ENCODE measurements at places on chromosomes 12 and 14.
A peak's percentile ranks its signal among the peaks of the same experiment; 100 is the strongest.

- H3K27ac ChIP-seq, result no peak overlapping the region
- H3K4me1 ChIP-seq, result no peaks in the 10 kb centered on the region
- no peaks in the 10 kb centered on the region for H3K36me3 ChIP-seq
- no peak overlapping the region for H3K4me3 ChIP-seq
- H3K27me3 ChIP-seq, result no peaks in the 10 kb centered on the region
Measured at GRCh38 chr14:104434214-104435076, 145.1 kb upstream of the C14orf180 start.

- no peaks in the 10 kb centered on the region for H3K27me3 ChIP-seq
- DNase-seq, result no peak
- H3K36me3 ChIP-seq, result no peaks in the 10 kb centered on the region
- no peak overlapping the region for H3K4me3 ChIP-seq
- no peak overlapping the region for H3K27ac ChIP-seq
- no peaks in the 10 kb centered on the region for H3K4me1 ChIP-seq
Measured at GRCh38 chr12:19432309-19433170, 6.8 kb upstream of the AEBP2 start.

DNA sequence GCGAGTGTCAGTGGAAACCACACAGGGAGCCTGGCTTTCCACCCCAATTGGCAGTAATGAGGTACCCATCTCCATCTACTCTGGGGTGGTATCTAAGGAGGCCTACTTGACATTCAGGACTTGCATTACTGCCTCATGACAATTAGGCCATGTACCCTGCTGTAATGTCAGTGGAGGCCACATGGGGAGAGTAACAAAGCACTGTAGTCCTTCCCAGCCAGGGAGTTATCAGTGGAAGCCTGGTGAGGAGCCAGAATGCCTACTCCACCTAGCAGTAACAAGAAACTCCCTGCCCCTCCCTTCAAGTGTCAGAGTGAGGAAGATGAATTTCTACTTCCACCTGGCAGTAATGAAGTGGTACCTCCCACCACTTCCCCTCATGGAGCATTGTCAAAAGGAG lies 12.5 kb downstream of the TIMM9 start:
- peaks cover 11% of the 10 kb centered on the region for H3K36me3 ChIP-seq
- H3K4me1 ChIP-seq, result no peaks in the 10 kb centered on the region
- DNase-seq, result no peak
- H3K27me3 ChIP-seq, result no peaks in the 10 kb centered on the region
- no peak overlapping the region for H3K27ac ChIP-seq

DNA sequence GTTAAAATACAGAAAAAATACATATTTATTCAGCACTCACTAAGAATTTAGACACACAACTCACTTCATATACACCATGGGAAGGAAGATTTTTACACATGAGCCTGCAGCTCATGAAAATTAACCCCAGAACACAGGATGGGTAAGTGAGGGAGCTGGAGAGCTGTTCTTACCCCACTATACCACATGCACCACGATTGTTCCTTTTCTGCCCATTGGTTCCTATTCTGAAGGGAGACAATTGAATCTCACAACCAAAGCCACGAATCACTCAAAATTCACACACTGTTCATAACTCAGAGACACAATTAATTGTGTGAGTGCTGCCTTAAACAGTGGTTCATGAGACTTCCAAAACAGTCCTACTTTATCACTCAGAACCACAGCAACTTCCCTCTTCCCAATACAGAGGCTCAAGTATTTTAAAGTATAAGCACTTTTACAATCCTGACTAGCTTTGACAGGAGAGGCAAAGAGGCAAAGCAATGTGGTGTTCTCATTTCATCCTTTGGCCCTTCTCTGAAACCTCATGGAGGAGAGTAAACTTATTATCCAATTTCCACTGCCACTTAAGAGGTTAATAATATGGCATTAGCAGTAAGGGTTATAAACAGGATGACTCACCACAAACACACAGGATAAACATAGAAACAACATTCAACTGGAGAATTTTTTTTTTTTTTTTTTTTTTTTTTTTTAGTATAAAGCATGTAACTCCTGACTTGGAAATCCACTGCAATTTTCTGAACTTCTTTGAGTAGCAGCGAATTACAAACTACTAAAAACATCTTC lies 59.5 kb downstream of the ITPR2 start:
- no peaks in the 10 kb centered on the region for H3K27me3 ChIP-seq
- peaks cover 33% of the 10 kb centered on the region for H3K4me1 ChIP-seq
- peak overlapping the region; percentile 14 for H3K27ac ChIP-seq
- no peak overlapping the region for H3K4me3 ChIP-seq

DNA sequence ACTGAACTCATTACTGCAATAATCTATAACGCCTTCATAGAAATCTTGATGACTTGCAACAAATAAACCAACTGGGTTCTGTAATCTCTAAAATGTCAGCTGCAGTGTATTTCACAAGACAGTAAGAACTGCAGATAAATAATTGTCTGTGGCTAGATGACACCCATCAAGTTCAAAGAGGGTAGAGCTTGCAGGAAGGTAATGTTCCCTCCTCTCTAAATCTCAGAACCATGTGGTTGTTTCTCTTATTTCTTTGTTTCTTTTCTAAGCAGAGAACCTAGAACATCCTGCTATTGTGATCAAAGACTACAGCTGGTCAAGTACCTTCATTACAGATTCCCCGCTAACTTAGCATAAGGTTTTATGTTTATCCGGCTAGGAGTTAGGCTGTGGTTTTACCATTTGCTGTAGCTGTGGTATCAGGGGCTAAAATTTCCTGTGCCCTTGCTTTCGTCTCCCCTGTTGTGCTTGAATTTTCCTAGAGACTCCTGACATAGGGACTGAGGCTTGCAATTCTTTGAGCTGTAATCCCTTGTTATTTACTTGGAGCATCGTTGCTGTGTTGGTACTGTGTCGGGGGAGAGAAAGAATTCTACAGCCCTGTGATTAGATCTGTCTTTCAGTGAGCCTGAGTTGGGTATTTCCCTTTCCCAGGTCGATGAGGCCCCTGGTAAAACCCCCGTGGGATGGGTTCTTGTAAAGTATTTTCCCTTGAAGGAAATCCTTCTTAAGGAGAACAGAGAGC lies 253.1 kb upstream of the BTG1 start:
- no peaks in the 10 kb centered on the region for H3K4me1 ChIP-seq
- no peaks in the 10 kb centered on the region for H3K27me3 ChIP-seq
- DNase-seq, result no peak
- H3K27ac ChIP-seq, result no peak overlapping the region
- H3K4me3 ChIP-seq, result no peak overlapping the region
- no peaks in the 10 kb centered on the region for H3K36me3 ChIP-seq

GRCh38 chr12:112828541-112828940 lies 37.0 kb downstream of the RPH3A start:
- H3K27ac ChIP-seq, result no peak overlapping the region
- H3K4me3 ChIP-seq, result no peak overlapping the region
- H3K27me3 ChIP-seq, result peaks cover 8% of the 10 kb centered on the region
- DNase-seq, result no peak
- H3K4me1 ChIP-seq, result no peaks in the 10 kb centered on the region
- H3K36me3 ChIP-seq, result no peaks in the 10 kb centered on the region

GRCh38 chr14:98131406-98131805 lies 1140.6 kb downstream of the BCL11B start:
- H3K36me3 ChIP-seq, result no peaks in the 10 kb centered on the region
- H3K27ac ChIP-seq, result no peak overlapping the region
- H3K4me3 ChIP-seq, result no peak overlapping the region
- no peaks in the 10 kb centered on the region for H3K4me1 ChIP-seq

DNA sequence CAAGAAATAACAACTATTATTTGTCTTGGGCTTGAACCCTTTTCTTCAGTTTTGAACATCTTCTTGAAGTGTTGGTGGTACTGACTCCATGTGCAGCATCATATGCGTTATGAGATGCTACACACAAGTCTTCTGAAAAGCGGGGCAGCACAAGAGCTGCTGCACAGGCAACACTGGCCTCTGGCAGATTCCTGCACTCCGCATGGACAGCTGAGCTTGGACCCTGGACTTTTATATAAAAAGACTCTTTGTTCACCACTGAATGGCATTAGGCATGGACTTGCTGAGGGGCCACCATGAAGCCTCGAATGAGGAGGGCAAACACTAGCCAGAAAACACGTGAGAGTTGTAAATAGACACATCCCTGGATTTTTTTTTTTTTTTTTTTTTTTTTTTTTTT lies 210.8 kb upstream of the NPAS3 start:
- no peak for DNase-seq
- H3K4me1 ChIP-seq, result peaks cover 2% of the 10 kb centered on the region
- H3K36me3 ChIP-seq, result no peaks in the 10 kb centered on the region
- H3K27ac ChIP-seq, result no peak overlapping the region
- no peak overlapping the region for H3K4me3 ChIP-seq
- no peaks in the 10 kb centered on the region for H3K27me3 ChIP-seq

DNA sequence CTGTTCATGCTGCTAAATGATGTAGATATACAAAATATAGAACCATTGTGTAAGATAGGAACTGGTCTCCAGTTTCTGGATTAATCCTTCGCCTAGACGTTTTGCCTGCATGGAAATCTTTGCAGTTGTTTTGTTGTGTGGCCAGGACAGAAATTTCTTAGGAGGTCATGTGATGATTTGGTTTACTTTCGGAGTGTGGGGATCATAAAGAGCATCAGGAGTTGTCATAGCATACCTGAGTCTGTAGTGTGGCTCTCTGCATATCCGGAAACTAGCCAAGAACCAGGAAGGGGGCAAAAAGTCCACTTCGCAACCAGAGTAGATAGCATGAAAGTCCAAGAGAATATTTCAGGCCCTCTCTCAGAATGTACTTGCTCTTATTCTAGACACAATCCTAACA lies 3.1 kb downstream of the SAMD4A start:
- DNase-seq, result no peak
- peak overlapping the region; percentile 57 for H3K27ac ChIP-seq
- no peaks in the 10 kb centered on the region for H3K36me3 ChIP-seq
- no peak overlapping the region for H3K4me3 ChIP-seq
- H3K4me1 ChIP-seq, result no peaks in the 10 kb centered on the region
- H3K27me3 ChIP-seq, result no peaks in the 10 kb centered on the region

DNA sequence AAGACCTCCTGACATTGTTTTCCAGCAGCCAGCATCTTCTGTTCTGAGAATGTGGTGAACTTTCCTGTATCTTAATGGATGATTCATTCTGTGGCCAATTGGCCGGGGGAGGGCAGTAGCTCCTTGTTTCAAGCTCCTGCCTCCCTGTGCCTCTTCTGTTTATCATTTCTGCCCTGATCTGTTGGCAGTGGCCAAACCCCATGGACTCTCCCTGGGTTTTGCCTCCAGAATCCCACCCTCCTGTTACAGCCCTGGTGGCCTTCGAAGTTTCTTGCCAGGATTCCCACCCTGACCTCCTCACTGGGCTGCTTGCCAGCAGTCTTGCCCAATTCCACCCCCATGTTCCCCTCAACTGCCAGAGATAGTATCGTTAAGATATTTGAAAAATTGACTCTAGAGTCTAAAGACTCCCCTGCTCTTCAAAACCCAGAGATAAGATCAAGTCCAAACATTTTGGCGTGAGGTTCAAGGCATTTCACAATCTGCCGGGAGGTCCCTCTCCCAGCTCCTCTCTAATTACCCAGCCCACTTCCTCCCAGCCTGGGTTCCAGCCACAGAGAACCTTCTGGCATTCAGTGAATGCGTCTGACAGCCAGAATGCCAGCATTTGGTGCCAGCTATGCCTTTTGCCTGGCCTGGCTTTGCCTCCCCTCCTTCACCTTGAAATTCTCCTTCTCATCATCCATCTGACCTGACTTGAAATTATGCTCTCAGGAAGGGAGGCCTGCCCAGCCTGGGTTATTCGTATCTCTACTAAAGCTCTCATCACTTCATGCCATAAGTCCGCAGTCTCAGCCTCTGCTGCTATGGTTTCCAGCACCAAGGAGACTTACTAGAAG lies 37.7 kb upstream of the TXNRD1 start:
- no peaks in the 10 kb centered on the region for H3K4me1 ChIP-seq
- no peaks in the 10 kb centered on the region for H3K36me3 ChIP-seq
- H3K27me3 ChIP-seq, result no peaks in the 10 kb centered on the region
- no peak overlapping the region for H3K27ac ChIP-seq

GRCh38 chr12:95197636-95198035 lies 19.6 kb downstream of the FGD6 start:
- H3K36me3 ChIP-seq, result no peaks in the 10 kb centered on the region
- no peaks in the 10 kb centered on the region for H3K27me3 ChIP-seq
- no peak overlapping the region for H3K4me3 ChIP-seq
- H3K27ac ChIP-seq, result no peak overlapping the region
- peaks cover 3% of the 10 kb centered on the region for H3K4me1 ChIP-seq
- no peak for DNase-seq

- H3K36me3 ChIP-seq, result no peaks in the 10 kb centered on the region
- H3K4me1 ChIP-seq, result no peaks in the 10 kb centered on the region
- no peak for DNase-seq
- H3K27ac ChIP-seq, result no peak overlapping the region
Measured at GRCh38 chr12:76646366-76646765, 86.8 kb upstream of the OSBPL8 start.

DNA sequence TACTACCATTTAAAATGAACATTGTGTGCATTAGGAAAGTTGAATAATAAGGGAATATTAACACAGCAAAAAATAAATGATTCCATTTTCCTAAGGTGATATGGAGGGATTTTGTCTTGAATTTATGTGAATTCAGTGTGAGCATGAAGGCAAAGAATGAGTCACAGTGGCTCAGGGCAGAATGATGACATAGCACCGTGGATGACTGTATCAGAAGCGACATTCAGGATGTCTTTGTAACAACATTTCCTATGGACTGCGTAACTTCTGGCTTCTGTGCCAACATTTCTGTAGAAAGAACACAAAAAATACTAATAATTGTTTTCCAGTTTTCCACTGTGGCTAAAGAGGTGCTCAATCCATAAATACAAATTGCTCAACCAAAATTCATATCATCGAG lies 54.6 kb downstream of the TTC8 start:
- H3K4me3 ChIP-seq, result no peak overlapping the region
- no peaks in the 10 kb centered on the region for H3K4me1 ChIP-seq
- H3K36me3 ChIP-seq, result peaks cover 7% of the 10 kb centered on the region
- no peak for DNase-seq

DNA sequence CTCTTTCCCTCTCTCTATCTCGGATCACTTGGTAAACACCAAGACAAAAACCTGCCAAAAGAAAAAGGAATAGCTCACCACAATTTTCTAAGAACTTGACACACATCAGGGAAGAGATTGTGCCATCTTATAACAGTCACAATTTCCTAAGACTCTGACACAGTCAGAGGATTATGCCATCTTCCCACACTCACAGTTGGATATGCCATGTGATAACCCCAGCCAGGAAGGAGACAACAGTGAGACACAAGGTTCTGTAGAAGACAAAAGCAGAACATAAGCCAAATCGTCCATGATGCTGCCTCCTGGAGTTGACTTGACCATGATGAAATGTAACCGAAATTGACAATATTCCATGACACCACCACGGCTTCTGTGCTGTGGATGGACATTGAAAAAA lies 2.8 kb upstream of the CLEC9A start:
- no peaks in the 10 kb centered on the region for H3K27me3 ChIP-seq
- no peak overlapping the region for H3K27ac ChIP-seq
- H3K4me1 ChIP-seq, result no peaks in the 10 kb centered on the region
- DNase-seq, result no peak

Measured in liver (tissue), 10 donors.